Aorta (tissue), 5 donors: ENCODE measurements at places on chromosomes 6 and 20. TPM values are rescaled to one million over a fixed set of nuclear protein-coding genes. Genes with fewer than 3 reads are reported as not detected.

DNA sequence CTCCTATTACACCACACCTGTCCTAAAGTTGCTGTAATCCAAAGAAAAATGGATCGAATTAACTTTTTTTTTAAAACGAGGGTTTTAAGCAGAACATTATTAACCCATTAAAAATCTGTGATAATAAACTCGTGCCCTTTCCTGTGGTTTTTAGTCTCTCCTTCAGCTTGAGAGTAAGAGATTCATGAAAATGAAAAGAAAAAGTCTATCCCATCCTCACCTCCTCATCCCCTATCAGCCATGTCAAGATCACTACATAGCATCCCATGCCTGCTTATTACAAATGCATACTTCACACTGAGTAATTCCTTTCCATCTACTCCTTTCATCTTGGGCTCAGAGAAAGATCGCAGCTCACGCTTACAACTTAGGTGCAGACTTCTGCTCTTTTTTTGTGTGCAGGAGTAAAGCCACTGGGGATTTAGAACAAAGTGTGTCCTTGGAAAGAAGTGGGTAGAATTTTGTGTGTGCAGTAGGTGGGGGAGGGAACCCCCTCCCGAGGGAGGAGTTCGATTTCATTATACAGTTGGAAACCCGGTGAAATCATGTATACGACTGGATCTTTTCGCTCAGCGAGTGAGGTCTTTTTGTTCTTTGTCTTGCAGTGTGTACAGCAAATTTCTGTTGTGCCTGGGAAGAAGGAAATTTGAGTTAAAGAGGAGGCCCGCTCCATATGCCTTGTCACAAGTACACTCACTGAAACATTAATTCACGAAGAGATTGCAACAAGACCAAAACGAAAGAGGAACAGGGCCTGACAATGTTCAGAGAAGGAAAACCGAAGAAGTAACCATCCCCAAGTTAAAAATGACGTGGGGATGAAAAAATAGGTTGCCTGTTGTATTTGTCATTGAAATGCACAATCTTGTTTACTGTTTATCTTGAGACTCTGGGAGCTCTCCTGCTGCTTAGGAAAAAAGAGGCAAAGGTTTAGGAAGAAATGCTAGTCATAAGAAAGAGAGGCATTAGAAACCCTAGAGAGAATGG is 146.5 kb upstream of the ZNF217 start:
- DNase-seq: no peak
- H3K27ac ChIP-seq: no peak overlapping the region
- no peaks in the 10 kb centered on the region for H3K36me3 ChIP-seq
- H3K4me3 ChIP-seq: no peak overlapping the region

DNA sequence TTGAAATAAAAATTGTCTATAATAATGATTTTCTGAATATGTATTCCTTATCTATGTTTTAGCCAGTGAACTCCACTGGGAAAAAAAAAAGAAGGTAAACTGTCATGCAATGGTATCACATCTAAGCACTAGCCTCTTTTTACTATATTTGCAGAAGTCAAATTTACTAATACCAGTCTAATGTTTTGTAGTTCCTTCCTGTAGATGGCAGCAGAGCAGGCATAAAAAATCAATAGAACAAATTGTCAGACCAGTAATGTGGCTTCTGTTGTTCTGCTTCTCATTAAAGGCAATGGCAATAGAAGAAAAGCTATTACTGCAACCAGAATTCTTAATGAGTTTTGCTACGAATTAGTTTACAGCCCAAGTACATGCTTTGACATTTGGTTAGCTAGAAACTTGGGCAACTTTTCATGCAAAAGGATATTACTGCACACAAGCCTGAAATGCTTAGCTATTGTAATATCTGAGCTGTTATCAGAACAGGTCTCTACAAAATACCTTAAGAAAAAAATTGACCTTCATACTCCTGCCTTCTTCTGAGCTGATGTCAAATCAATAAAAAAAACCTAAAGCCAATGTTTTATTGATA is 476.9 kb downstream of the KHDRBS2 start:
- H3K27ac ChIP-seq: no peak overlapping the region
- H3K27me3 ChIP-seq: no peaks in the 10 kb centered on the region
- no peaks in the 10 kb centered on the region for H3K4me1 ChIP-seq
- no peak for DNase-seq
- H3K4me3 ChIP-seq: no peak overlapping the region

LINC00237 gene
- total RNA-seq: not detected

VSTM2L gene
- 3.1 TPM for total RNA-seq

TDRD6 gene
- total RNA-seq: 1.8 TPM

- H3K4me1 ChIP-seq: no peaks in the 10 kb centered on the region
- H3K36me3 ChIP-seq: no peaks in the 10 kb centered on the region
- DNase-seq: no peak
- H3K27me3 ChIP-seq: no peaks in the 10 kb centered on the region
- H3K4me3 ChIP-seq: no peak overlapping the region
Observed at GRCh38 chr20:8150591-8150990, 18.5 kb downstream of the PLCB1 start.

DNA sequence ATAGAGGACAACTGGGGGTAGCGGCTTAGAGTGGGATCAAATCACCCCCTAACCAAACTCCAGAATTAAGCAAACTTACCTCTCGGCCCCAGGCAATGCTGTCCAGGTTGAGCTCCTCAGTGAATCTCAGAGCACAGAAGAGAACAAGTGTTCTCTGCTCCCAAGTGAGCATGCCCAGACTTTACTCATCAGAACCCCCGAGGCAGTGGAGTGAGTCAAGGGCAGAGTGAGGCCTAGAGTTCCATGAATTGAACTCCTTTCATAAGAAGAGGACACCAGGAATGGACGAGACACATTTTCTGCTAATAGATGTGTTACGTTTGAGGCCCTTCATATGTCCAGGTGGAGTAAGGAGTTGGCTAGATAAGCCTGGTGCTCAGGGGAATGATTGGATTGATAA is 134.0 kb upstream of the DTNBP1 start:
- peaks cover 5% of the 10 kb centered on the region for H3K4me1 ChIP-seq
- no peaks in the 10 kb centered on the region for H3K36me3 ChIP-seq
- no peaks in the 10 kb centered on the region for H3K27me3 ChIP-seq
- DNase-seq: no peak

DNA sequence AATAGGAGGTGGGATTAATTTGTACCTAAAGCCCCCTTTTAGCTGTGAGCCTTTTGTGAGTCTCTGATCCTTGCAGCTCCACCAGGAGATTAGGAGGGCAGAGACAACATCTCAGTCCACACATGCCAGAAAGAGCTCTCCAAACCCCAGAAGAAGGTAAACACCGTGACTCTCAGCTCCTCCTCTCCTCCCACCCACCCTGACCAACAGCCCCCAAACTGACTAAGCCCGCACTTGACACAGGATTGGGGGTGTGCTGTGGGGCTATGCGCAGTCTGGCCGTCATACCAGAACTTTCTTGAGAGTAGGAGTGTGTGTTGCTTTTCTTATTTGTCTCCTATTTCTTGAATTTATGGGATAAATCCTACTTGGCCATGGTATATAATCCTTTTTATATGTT is 164.7 kb upstream of the SNX9 start:
- no peak for DNase-seq
- H3K4me3 ChIP-seq: no peak overlapping the region
- no peak overlapping the region for H3K27ac ChIP-seq
- no peaks in the 10 kb centered on the region for H3K4me1 ChIP-seq

GRCh38 chr6:43276577-43277305 is 21.3 kb upstream of the SLC22A7 start:
- H3K36me3 ChIP-seq: no peaks in the 10 kb centered on the region
- H3K4me1 ChIP-seq: no peaks in the 10 kb centered on the region
- DNase-seq: no peak
- H3K27me3 ChIP-seq: no peaks in the 10 kb centered on the region

MYLIP gene
- total RNA-seq: 43.9 TPM

GINS1 gene
- 1.2 TPM for total RNA-seq

DNA sequence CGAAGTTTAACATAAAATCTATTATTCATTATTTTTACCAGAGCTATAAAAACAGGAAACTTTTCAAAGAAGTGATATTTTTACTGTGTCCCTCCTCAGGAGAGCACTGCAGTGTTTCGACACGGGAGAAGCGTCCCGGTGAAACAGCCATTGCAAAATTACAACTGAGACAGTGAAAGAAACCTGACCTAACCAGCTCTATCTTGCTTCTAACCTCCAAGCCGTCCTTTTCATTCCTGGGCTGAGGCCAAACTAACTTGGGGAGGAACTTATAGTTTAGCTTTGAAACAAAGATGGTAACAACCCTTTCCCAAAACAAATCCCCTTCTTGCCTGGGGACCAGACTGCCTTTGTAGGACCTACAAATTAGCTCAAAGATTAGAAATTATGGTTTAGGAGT is 79.2 kb downstream of the WDR27 start:
- no peaks in the 10 kb centered on the region for H3K4me1 ChIP-seq
- H3K27ac ChIP-seq: no peak overlapping the region
- no peak for DNase-seq
- no peaks in the 10 kb centered on the region for H3K27me3 ChIP-seq
- H3K4me3 ChIP-seq: no peak overlapping the region
- no peaks in the 10 kb centered on the region for H3K36me3 ChIP-seq

DNA sequence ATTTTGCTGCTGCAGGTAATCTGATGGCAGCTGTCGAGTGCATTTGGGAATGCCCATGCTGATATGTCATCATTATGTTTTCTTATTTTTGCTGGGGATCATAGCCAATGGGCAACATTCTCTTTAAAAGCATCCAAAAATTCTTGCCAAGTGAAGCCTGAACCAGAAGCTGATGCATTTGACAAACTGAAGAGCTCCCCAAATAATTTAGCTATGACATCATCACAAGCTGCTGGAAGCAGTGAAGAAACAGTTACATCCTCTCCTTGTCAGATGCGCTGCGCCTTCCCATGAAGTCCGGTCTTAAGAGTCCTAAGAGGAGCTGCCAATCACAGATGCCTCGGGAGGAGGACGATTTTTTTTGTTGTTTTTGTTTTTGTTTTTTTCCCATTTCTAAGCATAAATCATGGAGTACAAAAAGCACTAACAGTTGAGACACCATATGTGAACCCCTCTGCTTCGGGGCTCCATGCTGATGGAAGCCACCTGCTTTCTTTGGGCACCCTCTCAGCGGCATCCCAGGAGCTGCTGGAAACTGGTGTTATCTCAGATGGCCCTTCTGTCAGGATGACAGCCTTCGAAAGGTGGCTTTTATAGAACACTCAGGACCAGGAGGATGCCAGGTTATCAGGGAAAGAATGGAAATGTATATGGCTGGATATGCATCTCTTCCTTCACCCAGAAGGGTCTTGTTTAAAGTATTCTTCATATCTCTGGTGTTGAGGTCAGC is 56.1 kb upstream of the FOXQ1 start:
- no peak overlapping the region for H3K27ac ChIP-seq
- no peaks in the 10 kb centered on the region for H3K36me3 ChIP-seq
- H3K4me3 ChIP-seq: no peak overlapping the region
- no peaks in the 10 kb centered on the region for H3K4me1 ChIP-seq
- DNase-seq: no peak
- H3K27me3 ChIP-seq: no peaks in the 10 kb centered on the region

PSORS1C2 gene
- total RNA-seq: not detected

PDYN gene
- total RNA-seq: not detected

- DNase-seq: peak; percentile 31
- H3K4me3 ChIP-seq: no peak overlapping the region
- no peak overlapping the region for H3K27ac ChIP-seq
- H3K36me3 ChIP-seq: no peaks in the 10 kb centered on the region
Observed at GRCh38 chr20:37598100-37598543, 70.4 kb upstream of the BLCAP start.

HUS1B gene
- 2.4 TPM for total RNA-seq

DNA sequence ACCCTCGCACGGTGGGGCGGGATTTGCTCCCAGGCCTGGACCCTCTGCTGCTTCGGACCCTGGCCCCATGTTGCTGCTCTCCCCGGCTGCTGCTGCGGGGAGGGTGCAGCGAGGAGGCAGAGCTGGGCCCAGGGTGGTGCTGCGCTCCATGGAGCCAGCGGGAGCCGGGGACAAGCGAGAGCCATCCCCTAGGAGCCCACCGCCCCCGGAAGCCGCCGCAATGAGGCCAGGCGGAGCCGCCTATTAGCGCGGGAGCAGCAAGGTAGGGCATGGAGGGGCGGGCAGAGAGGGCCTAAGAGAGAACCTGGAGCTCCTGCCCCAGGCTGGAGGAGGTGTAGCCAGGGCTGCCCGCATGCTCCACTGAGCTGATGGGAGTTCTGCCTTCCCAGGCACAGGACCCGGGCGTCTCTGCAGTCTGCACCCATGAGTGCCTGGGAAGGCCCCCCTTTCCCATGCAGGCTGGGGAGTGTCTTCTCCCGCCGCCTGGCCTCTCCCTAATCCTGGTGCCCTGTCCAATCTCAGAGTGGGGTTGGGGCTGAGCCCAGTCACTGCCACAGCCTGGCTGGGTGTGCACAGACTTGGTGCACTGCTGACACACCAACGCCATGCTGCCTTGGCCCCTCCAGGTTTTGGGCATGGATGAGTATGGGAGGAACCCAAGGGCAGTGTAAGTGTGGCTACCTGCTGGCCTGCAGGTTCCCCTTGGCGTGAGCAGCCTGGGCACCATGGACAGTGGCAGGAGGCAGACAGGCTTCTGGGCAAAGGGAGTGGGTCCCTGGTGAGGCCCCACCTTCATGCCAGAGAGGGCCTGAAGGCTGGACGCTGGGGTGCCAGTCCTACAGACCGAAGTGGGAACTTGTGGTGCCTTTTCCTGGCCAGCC is 360.6 kb upstream of the MAP3K7 start:
- H3K27me3 ChIP-seq: no peaks in the 10 kb centered on the region
- no peaks in the 10 kb centered on the region for H3K36me3 ChIP-seq
- H3K4me1 ChIP-seq: no peaks in the 10 kb centered on the region

- no peak overlapping the region for H3K4me3 ChIP-seq
- no peaks in the 10 kb centered on the region for H3K27me3 ChIP-seq
- no peaks in the 10 kb centered on the region for H3K36me3 ChIP-seq
- no peak overlapping the region for H3K27ac ChIP-seq
- no peak for DNase-seq
Observed at GRCh38 chr6:151702851-151703658, 104.4 kb upstream of the ESR1 start.
